Hematopoietic multipotent progenitor cell (in vitro differentiated cells): ENCODE measurements at places on chromosomes 2 and 18. TPM values are rescaled to one million over a fixed set of nuclear protein-coding genes. Genes with fewer than 3 reads are reported as not detected.

DNA sequence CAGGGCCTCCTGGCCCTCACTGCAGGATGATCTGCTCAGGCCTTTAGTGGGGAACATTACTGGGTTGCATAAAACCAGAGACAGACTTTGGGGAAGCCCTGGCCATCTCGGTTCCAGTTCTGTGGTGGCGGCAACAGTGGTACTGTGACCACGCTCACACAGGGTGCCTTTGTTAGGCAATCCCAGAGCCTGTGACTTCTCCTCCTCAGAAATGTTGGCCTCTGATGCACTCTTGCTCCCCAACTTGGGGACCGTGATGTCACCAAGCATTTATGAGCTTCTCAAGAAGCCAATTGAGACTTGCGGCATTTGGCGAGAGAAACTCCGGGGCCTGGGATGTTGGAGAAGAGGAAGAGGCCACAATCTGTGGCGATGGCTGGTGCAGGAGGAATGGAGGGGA is 80.9 kb upstream of the PKDCC start:
- DNase-seq, result no peak

Gene PSD4
- total RNA-seq, result 68.7 TPM

GRCh38 chr18:51603551-51603950 is 406.1 kb upstream of the MEX3C start:
- no peak for DNase-seq

GRCh38 chr18:70636991-70637390 is 348.1 kb downstream of the SOCS6 start:
- no peak for DNase-seq

DNA sequence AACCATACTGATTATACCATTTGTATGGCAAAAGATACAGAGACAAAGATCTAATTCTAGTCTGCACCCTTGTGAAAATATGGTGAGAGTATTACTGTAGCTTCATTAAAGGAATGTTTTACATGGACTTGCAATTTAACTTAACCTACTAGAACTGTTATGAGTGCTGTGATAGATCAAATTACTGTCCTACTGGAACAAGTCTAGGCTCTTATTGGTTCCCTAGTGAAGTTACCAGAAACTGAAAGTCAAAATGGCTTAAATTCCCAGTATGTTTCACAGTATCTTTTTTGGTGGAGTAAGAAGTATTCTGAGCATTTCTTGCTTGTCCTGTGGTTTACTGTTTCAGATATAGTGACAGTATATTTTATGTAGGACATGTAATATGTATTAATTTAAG is 3.8 kb upstream of the TBR1 start:
- no peak for DNase-seq

- DNase-seq, result no peak
These were observed 790.1 kb downstream of the SLC4A3 start for GRCh38 chr2:220417503-220417902.

GRCh38 chr2:197128126-197128525 is 182.5 kb downstream of the ANKRD44 start:
- no peak for DNase-seq

Gene CNTNAP5
- total RNA-seq, result 0.27 TPM

GRCh38 chr18:3306391-3306790 is 44.5 kb downstream of the MYL12B start:
- DNase-seq, result no peak

Gene SP140
- total RNA-seq, result 1.3 TPM

Gene DYNAP
- not detected for total RNA-seq

GRCh38 chr2:80326214-80326613 is 21.7 kb upstream of the LRRTM1 start:
- peak; percentile 66 for DNase-seq

DNA sequence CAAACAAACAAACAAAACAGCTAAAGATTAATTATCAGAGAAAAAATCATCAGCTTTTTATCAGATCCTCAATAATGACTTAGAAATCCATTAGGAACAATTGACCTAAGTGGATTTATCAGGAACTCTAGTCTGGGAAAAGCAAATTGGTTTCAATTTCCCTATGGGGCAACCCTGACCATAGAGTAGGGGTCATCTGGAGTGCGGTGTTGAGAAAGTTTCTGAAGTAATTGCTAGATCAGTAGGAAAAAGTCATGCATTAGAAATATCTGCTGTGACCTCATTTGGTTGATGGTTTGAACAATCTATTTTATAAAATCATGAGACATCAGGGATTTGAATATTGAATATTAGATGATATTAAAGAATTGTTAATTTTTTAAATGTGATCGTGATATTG is 507.9 kb downstream of the TXNL1 start:
- no peak for DNase-seq

Gene SLC4A5
- total RNA-seq, result 4.3 TPM

Gene SPIRE1
- 7.0 TPM for total RNA-seq

Gene UGT1A7
- not detected for total RNA-seq

DNA sequence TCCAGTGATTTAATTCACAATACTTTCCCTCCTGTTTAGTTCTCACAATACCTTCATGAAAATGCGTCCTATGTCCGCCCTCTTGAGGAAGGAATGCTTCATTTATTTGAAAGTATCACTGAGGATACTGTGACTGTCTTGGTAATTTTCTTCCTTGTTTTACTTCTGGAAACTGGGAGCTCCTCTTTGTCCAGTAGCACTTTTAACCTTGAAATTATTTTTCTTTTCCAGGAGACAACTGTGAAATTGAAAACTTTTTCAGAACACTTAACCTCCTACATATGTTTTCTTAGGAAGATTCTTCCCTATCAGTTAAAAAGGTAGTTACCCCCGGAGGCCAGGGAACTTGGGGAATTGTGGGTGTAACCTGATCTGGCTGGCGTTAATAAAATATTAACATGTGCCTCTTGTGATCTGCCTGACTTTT is 58.9 kb upstream of the STON1 start:
- no peak for DNase-seq

DNA sequence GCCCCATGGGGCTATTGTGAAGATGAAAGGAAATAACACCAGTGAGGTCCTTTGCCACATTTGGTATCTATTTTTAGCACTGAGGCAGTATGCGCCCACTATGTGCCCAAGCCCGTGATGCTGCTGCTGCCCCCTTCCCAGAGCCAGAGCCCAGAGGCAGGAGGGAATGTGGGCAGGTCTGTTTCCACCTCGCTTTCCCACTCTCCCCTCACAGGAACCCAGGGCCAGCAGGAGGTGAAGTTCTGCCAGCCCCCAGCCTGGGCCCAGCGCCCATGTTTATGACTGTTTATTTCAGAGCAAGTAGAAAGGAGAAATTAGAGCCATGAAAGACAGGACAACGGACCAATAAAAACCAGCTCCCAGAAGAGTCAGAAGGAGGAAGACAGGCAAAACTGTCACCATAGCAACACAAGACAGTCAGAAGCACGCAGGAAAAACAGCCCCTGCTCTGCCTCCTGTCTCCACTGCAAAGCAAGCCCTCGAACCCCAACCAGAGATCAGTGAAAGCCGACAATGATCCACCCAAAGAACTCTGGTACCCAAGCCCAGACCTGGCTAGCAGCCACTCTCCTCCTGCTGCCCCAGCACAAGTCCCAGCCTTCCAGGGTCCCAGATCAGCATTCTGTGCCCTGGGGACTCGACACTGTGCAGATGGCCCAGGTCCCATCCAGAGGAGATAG is 1.4 kb downstream of the CYRIA start:
- DNase-seq, result peak; percentile 86

Gene COL4A4
- total RNA-seq, result not detected

DNA sequence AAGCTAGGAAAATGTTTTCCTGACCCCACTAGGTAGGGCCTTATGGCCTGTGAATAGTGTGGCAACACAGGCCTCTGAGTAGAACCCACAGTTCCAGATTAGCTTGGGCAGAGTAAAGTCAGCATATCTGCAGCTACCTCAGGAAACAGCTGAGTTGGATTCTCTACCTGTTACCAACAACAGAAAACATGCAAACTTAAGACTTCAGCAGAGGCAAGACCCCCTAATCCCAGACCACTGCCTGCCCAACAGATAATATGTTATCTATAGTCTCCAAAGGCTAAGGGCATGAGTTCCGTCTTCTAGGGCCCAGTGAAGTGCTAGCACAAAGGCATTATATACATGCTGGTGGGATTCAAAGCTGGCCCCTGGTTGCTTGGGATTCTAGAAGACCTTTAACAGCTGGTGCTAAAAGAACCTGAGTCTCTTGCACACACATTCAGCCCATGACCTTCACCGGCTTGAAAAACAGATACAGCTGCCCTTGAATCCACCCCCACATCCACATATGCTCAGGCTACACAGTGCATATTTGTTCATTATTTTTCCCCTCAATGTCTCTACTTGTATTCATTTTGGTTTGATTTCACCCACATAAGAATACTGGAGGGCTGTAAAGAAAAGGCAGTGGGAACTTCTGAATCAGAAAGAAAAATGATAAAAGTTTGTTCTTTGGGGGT is 13.5 kb upstream of the UBXN4 start:
- DNase-seq, result no peak

DNA sequence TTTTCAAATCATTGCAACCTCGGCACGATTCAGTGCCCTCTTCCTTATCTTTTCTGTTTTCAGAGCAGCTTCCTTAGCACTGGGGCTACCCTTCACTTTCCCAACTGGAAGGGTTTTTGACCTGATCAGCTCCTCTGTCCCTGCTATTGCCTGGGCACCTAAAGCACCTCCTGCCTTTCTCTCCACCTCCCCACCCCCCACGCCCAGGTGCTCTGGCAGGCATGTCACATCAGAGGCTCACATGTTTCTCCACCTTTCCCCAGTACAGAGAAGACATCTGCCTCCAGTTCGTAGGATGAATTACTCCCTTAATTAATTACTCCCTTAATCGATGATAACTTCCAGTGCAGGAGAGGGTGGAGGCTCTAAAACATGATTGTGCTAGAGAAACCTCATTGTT is 88.7 kb upstream of the LCLAT1 start:
- DNase-seq, result no peak

Gene CCDC68
- total RNA-seq, result not detected

DNA sequence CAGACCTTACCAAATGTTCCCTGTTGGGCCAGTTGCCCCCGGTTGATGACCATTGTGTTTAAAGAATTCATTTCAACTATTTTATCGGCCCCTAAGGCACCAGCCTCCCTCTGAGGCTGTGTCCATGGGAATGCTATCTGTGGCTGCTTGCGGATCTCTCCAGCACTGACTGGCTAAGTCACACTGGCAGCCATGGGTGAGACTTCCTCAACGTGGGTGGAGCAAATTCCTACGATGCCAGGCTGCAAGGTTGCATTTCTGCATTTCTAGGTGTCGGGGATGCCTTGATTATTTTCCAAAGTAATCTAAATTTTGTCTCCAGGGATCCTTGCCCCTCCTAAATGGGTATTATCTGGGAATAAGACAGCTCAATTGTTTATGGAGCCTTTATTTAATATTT is 6.2 kb downstream of the CXCR4 start:
- DNase-seq, result no peak

GRCh38 chr2:218745160-218745558 is 34.5 kb downstream of the TTLL4 start:
- DNase-seq, result peak; percentile 11

Gene RUFY4
- 1.1 TPM for total RNA-seq
